HAP-1 (cell line): ENCODE measurements at places on chromosomes 1 and 21.

GRCh38 chr1:74452035-74452434, 60.4 kb downstream of the LRRC53 start:
- DNase-seq, result no peak

DNA sequence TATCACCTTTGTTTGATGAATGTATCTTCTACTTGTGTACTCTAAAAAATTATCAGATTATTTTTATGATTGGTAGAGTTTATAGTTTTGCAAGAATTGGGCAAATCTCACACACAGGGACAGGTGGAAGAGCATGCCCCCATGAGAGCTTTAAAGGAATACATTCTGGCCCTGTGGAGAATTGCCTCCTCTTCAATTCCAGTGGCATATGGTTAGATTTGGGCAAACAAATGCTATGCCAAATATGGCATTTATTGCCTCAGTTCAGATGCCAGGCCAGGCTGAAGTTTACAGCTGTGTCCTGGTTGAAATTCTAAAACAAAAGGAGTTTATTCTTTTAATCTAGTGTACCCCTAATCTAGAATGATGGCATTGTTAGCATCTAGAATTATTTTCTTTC, 162.4 kb upstream of the CACYBP start:
- no peak for DNase-seq

DNA sequence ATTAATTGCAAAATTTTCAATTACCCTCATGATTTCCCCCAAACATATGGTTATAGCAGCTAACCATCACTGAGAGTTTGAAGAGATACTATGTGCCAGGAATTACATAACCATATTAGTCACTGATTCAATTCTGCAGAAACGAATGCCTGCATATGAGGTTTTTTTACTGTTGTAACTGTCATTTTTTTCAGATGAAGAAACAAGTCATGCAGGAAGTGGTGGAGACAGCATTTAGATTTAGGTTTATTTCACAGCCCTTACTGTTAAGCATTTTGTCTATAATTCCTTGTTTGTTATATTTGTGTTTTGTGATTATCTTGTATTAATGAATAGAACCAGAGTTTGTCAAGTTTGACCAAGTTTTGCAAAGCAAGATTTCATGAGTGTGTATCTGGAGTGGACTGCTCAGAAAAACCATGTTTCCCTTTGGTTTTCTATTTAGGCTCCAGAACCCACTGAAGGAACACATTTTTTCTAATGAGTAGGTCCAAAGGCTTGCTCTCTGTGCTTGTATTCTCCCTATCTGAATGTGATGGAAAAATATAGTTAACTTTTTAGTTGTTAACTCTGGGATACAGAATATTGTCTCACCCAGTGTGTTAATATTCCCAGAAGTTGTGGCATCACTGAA, 308.5 kb upstream of the ADAMTS5 start:
- DNase-seq, result no peak

DNA sequence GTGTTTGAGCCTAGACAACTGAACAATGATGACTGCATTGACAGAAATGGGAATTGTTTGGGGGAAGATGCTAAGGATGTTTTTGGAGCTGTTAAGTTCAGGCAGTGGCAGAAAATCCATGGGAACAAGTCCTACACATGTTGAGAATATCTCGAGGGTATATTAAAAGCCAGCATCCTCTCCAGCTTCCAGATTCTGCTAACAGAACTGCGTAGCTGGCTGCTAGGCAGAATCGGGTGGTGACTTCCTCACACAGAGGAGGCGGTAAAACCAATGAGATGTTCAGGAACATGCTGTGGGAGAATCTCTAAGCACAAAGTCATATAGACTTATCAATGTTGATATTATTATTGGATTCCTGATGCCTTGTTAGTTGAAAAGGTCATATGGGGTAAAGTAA, 14.8 kb downstream of the FAM163A start:
- no peak for DNase-seq
